Stimulated activated CD4-positive, alpha-beta T cell treated with anti-CD3 and anti-CD28 coated beads, Interleukin-2, amount 100 ng/mL, for 24 hours (primary cell): ENCODE measurements at places on chromosomes 6 and 20.
A peak's percentile ranks its signal among the peaks of the same experiment; 100 is the strongest.

- no peak for DNase-seq
These were observed 4.8 kb downstream of the BPIFA2 start for GRCh38 chr20:33172781-33173180.

DNA sequence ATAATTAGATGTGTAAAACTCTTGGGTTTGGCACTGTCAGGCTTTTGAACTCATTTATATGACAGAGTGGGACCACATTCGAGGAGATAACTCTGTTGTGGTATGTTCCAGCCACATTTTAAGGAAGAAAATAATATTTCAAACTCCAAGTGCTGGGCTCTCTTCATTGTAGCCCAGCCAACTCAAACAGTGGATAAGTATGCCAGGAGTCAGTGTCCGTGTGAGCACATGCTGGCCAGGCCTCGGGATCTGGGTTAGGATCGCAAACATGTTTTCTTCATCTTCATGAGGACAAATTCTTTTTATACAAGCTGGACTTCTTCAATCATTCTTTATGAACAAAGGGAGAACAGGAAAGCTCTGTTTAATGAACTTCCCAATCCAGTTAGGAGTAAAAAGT lies 497.5 kb downstream of the MAFB start:
- no peak for DNase-seq

- no peak for DNase-seq
These were observed 759.7 kb downstream of the HDGFL1 start for GRCh38 chr6:23329086-23329485.

DNA sequence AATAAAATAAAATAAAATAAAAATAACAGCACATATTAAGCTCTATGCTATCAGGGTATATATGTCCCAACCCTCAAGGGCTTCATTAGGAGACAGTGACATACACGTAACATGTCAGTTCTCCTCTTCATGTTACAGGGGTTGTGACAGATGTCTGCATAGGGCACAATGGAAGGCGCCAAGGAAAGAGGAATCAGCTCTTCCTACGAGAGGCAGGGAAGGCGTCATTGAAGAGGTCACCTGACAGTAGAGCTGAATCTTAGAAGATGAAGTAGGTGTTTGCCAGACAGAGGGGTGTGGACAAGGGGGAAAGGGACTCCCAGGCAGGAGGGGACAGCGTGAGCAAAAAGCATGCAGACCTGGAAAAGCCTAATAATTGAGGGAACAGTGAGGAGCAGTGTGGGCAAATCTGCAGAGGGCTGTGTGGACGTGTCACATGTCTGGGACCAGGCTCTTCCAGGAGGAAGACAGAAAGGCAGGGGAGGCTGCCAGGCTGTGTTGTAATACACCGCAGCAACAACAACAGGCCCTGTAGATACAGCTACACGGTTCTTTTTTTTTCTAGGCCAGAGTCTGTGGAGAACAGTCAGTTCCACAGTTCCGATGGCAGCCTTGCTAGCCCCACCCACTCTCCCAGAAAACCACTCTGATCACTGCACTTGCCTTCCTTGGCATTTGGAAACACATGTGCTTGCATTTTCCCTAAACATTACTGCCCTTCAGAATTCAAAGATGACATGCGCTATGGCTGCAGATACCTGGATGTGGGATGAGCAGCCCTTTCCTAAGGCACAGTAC lies 2.5 kb upstream of the FKBP5 start:
- DNase-seq: no peak

DNA sequence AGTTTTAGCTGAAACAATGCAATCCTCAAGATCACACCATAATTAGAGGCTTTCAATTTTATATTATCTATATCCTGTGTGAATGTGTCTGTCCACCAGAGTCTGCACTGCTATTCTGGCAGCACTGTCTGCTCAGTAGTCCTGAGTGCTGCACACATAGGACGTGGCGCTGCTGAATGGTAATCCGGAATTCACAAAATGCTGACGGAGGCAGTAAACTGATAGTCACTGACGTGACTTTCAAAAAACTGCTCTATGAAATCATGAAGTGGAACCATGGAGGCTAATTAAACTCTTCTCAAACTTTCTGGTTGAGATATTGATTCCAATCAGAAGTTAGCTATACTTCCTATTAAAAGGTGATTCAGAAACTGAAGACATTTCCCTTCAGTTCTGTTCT lies 190.8 kb upstream of the NOX3 start:
- no peak for DNase-seq

GRCh38 chr6:29216528-29216927 lies 45.8 kb downstream of the OR2J2 start:
- DNase-seq: no peak

- no peak for DNase-seq
These were observed 143.4 kb upstream of the EEF1E1 start for GRCh38 chr6:8245726-8246125.

GRCh38 chr6:118589649-118590365 lies 41.7 kb downstream of the PLN start:
- DNase-seq: no peak

DNA sequence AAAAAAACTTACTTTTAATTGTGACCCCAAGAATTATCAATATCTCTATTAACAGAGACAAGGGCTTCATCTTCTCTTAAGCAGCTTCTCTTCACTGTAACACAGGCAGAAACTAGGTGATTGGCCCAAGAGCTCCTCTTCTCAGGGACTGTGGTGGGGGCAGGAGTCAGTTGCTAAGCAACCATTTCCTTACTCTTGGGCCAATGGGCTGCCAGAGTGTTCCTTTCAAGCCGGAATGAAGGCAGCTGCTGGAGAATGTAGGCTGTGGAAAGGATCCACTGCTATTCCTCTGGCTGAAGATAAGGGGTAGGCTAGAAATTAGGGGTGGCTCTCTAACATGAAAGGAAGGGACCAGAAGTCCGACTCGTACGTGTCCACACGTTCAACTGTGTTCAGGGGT lies at the start of gene SEL1L2:
SEL1L2 (minus strand) TSS at position 150 of the 400 bp plus-strand sequence; CDS start at position 70, 80 bp downstream.
- DNase-seq: no peak

DNA sequence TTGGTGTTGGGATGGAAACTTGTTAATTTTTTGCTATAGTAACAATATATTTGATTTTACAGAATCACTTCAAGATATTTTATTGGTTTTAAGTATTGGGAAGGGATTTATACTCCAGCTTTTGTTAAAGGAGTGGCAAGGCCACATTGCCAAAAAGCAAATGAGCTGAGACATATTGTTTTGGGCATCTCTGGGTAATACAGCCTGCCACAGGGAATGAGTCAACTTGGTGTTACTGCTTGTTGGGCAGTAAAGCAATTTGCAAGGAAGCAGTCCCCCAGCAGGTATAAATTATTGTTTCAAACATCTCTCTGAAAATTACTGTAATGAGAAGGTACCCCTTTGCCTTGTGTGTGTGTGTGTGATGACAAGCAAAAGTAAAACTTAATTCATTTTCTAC lies 868.3 kb upstream of the FLRT3 start:
- DNase-seq: no peak

DNA sequence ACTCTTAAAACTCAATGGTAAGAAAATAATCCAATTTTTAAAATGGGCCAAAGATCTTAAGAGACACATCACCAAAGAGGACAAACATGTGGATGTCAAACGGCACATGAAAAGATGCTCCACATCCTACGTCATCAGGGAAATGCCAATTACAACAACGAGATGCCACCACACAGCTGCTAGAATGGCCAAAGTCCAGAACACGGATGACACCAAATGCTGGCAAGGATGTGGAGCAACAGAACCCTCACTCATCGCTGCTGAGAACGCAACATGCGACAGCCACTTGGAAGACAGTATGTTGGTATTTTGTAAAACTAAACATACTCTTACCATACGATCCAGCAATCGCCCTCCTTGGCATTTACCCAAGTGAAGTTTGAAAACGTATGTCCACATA lies 132.8 kb upstream of the CDH4 start:
- no peak for DNase-seq

GRCh38 chr20:59630526-59630925 lies 26.2 kb downstream of the PHACTR3 start:
- no peak for DNase-seq

- peak; percentile 94 for DNase-seq
These were observed at the start of gene ABCC10 for GRCh38 chr6:43427406-43428111. Gene ABCC10, plus strand, starts transcription at chr6:43427541. Its CDS starts 438 bp downstream, at chr6:43427979.

- no peak for DNase-seq
These were observed 560.6 kb downstream of the COL12A1 start for GRCh38 chr6:74645108-74645849.

DNA sequence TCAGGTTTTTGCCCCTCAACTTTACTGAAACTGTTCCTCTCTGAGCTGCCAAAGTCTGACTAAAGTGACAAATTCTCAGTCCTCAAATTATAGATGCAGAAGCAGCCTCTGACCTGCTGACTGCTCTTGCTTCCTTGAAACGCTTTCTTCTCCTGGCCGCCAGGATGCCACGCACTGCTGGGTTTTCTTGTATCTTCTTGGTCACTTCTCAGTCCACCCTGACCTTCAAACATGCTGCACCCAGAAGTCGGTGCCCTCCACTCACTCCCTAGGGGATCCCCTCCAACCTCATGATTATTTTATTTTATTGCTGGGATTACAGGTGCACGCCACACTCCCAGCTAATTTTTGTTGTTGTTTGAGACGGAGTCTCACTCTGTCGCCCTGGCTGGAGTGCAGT lies 24.7 kb downstream of the SYNJ2 start:
- DNase-seq: no peak

GRCh38 chr20:13277663-13278295 lies 56.7 kb downstream of the ISM1 start:
- no peak for DNase-seq

GRCh38 chr6:144696610-144697368 lies 411.7 kb downstream of the UTRN start:
- DNase-seq: no peak

DNA sequence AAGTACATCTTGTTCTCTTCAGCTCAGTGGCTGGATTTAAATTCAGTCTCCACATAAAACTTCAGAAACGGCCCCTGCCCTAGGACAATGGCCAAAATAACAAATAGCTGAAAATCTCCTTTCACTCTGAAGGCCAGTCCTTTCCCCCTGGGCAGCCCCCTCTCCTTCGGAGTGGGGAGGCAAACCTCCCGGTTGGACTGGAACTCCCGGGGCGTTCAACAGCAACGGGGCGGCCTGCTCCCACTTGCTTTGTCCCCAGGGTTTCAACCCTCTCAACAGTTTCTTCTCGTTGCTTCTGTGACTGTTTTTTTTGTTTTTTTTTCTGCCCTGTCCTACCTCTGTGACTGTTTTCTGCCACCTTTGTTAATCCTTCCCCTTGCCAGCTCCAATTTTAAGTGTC lies 102.6 kb upstream of the DUSP22 start:
- no peak for DNase-seq

DNA sequence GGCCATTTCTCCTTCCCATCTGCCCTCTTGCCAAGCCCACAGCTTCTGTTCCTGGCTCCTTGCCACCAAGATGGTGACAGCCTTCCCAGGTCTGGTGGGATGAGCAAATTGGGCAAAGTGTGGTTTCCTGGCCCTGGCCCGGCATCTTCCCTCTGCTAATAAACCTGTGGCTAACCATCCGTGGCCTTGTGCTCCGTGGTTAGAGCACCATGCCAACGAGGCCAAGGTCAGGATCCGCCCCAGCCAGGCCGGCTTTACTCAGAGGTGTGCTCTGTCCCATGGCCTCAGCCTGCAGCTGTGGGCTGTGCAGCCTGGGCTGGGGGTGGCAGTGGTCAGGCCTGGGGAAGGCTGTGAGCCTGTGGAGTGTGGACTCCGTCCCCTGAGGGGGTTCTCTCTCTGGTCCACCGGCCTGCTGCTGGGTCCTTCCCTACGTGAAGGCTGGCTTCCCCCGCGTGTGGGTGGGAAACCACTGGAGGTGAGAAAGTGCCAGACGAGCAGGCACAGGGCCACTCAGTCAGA lies 117.4 kb downstream of the VEGFA start:
- no peak for DNase-seq

DNA sequence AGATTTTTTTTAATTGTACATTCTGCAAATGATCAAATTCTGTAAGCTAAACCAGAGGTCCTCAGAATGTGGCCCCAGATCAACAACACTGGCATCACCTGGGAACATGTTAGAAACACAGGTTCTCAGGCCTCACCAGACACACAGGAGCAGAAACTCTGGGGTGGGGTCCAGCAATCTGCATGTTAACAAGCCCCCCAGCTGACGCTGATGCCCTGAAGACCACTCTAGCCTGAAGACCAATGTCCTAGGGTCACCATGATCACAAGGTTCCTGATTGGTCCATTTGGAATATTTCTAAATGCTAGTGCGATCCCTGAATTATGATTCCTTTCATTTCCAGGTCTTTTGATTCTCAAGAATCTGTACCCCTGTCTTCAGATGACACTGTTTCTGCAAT lies 2.4 kb upstream of the LY86 start:
- DNase-seq: no peak

DNA sequence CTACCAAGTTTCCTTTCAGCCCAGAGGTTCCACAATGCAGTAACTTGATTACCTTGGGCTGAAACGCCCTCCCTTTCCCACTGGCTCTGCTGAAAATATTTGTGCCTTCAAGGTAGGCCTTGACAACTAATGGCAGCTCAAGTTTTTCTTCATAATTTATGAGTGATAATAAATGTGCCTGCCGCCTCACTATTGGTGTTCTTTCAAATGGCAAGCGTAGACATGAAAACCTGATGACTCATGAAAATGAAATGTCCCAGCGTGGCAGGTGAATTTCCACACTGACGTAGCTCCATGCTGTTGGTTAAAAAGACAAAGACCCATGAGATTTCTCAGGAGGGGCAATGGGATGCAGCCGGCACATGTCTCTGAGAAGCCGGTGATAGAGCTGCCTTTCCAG lies 107.2 kb upstream of the GGTLC1 start:
- DNase-seq: no peak

DNA sequence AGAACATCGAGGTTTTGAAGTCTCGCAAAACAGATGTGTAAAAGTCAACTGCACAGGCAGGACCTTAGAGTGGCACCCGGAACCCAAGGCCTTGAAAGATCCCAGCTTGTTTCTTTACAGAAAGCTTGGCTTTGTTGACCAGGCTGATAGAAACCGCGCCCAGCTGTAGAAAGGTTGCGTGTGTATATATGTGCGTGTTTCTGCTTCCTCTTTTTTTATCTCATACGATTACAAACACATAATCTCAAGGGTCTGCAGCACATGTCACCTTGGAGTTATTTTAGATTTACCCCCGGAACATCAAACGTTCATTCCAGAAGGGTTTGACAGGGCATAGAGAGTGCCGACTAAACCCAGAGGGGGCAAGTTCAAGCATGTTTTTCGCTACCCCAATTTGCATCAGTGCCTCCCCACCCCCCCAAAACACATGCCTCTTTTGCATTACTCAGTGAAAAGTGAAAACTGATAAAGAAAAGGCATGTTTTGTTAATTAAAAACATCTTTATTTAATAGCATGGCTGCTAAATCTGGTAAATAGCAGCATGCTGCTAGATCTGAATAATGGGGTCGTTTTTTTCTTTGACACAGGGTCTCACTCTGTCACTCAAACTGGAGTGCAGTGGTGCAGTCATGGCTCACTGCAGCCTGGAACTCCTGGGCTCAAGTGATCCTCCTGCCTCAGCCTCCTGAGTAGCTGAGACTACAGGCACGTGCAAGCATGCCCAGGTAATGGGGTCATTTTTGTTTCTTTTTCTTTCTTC lies 33.2 kb upstream of the NCOA3 start:
- no peak for DNase-seq

DNA sequence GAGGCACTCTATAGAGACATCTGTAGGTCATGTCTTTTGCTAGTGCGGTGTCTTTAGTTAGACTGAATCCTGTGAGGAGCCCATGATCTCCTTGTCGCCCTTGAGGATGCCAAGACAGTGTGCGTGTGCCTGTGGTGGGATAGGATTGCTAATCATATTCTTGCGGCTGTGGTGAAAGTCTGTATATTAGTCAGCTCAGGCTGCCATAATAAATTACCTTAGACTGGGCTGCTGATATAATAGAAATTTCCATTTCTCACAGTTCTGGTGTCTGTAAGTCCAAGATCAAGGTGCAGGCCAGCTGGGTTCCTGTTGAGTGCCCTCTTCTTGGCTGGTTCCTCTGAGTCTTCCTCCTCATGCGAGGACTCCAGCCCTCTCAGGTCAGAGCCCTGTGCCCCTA lies 141.2 kb downstream of the JARID2 start:
- DNase-seq: peak; percentile 21
